ENCODE measurements at places on chromosomes 7 and 10.
A peak's percentile ranks its signal among the peaks of the same experiment; 100 is the strongest.

DNA sequence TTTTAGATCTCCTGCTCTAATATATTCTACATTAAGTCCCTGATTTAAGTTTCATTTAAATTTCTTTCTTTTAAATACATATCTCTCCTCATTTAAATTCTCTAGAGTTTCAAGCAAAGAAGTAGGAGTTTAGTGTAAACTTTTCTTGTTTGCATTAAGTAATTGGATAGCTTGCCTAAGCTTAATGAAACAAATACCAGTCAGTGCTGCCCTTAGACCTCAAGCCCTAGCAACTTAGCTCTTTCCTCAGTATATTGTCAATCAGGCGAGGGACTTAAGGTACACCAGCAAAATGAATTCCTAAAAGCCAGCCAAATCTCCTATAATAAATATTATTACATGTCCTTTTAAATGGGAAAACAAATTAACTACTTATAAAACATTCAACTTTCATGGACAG is 101.5 kb downstream of the CHCHD3 start:
- DNase-seq = no peak

- no peak for DNase-seq
These were observed 100.9 kb upstream of the YAE1 start for GRCh38 chr7:39465055-39465929.

DNA sequence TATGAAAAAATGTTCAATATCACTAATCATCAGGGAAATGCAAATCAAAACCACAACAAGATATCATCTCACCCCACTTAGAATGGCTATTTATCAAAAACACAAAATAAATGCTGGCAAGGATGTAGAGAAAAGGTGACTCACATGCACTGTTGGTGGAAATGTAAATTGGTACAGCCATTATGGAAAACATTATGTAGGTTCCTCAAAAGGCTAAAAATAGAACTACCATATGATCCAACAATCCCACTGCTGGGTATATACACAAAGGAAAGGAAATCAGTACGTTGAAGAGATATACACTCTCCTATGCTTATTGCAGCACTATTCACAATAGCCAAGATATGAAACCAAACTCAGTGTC is 50.2 kb downstream of the CDK1 start:
- no peak for DNase-seq

DNA sequence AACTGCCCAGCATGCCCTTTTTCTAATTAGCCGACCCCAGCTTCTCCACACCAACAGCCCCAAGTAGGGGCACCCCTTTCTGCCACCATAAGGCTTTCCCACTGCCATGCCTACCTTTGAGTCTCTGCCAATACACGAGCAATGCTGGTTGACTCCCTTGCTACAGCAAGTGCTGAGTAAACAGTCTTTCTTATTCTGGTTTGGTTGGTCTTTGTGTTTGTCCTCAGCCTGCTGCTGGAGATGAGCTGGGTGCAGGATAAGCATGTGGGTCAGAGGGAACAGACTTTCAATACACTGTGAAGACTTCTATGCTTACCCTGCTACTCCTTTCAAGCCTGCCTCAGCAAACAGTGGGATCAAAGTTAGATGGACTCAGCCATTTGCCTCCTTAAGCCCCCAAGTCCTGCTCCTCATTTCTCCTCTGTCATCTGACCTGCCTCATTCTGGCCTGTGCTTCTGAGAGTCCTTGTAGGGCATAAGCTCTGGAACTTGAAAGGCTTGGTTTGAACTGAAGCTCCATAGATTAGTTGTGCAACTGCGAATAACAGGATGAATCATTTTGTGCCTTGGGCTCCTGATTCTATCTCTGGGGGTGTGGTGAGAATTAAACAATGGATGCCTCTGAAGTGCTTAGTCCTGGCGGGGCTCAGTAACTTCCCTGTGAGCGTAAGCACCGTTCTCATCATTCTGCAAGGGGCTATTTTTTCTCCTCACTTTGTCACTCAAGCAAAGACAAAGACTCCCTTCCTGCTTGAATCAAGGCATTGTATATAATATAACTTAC is 533.8 kb upstream of the DPP6 start:
- no peak for DNase-seq

- peak; percentile 64 for DNase-seq
These were observed 61.7 kb downstream of the PWWP2B start for GRCh38 chr10:132458586-132459300.

DNA sequence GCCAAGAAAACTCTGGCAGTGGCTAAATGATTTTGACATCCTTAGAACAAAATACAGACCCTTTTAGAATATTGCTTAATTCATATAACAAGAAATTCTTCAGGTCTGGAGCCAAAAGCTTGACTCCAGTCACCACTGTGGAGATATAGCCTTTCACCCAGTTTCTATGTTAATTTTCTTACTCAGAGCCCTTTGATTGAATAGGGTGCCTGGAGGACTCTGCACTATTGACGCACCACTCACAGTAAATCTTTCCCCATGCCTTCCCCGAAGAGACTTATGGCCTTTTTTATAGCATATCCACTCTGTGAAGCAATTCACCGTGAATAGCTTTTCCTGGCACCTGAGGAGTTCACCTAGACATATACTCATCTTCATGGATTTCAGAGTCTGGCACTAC is 613.8 kb downstream of the ZWINT start:
- DNase-seq = no peak

DNA sequence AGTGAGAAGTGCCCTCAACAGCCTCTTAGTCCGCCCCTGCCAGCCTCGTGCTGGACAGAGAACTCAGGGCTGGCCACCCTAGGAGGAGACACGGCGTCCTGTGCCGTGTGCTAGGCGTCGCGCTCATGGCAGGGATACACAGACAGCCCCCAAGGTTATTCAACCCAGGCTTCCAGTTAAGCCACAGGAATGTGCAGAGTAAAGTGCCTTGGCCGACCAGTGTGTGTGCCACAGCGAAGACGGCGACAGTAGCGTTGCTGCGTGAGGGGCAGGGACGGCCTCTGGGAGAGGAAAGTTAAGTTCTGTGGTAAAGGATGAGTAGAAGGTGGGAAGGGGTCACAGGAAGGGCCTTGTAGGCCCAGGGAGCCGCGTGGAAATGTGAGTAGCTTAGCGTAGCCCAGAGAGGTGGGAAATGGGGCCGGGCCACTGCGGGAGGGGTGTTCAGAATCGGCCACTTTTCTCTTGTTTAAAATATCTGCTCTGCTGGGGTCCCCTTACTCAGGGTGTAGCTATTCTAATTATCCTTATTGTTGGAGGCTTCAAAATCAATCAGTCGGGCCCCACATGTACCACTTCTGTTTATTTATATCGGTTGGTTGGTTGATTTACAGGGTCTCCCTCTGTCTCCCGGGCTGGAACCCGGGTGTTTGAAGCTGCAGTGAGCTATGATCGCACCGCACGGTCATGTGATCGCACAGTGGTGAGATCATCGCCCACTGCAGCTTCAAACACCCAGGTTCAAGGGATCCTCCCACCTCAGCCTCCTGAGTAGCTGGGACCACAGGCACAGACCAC is 24.5 kb downstream of the TMEM120A start:
- no peak for DNase-seq

- DNase-seq = no peak
These were observed 58.2 kb upstream of the ICA1 start for GRCh38 chr7:8320174-8320573.

DNA sequence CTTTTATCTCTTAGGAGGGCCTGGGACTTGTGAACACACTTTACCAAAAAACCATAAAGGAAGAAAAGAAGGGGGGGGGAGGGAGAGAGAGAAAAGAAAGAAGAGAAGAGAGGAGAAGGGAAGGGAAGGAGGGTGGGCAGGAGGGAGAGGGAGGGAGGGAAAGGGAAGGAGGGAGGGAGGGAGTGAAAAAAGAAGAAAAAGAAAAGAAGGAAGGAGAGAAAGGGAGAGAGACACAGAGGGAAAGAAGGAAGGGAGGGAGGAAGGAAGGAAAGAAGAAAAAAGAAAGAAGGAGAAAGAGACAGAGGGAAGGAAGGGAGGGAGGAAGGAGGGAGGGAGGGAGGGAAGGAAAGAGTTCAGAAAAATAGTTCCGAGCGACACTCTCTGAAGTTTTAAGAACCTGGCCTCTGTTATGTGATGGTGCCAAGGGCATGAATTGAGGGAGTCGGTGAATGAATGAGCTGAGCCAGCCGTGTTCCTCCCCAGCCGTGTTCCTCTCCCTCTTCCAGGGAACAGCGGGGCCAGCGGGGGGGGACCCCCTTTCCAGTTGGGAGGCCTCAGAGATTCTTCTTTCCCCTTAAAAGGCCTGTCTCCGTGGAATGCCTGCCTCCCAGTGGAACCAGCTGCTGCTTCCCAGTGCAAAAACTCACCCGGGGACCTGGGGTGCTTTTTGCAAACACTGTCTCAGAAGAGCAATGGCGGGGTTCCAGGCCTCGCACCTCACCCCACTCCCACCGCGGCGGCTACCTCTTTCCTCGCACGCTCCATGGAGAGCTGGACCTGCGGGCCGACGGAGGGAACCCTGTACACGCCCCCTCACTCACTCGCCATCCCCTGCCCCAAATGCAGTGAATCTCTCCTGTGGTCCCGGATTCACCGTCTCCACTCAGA is 84.1 kb downstream of the FOXL3 start:
- no peak for DNase-seq

- DNase-seq = no peak
These were observed 413.4 kb upstream of the MKI67 start for GRCh38 chr10:128539510-128540127.

DNA sequence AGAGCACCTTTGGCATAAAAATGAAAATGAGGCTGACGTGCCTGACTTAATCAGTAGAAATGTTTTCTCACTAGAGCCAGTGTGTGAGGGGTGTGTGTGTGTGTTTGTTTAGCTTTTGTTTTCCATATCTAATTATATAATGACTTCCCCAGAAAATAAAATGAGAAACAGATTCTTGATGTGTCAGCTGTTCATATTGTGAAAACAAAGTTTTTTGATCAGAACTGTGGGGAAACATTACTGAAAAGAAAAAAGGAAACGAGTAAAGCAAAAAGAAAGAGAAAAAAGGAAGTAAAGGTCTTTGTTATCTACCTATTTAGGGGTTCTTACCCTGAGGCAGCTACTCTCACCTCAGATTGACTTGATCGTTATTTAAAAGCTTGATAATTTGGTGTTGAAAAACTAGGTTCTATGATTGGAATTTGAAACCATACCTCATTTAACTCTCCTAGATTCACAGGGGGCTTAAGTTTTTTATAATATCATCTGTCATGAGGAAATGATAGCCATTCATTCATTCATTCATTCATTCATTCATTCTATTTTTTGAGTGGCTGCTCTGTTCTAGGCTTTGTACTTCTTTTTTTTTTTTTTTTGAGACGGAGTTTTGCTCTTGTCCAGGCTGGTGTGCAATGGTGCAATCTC is 58.0 kb downstream of the CREM start:
- DNase-seq = no peak

DNA sequence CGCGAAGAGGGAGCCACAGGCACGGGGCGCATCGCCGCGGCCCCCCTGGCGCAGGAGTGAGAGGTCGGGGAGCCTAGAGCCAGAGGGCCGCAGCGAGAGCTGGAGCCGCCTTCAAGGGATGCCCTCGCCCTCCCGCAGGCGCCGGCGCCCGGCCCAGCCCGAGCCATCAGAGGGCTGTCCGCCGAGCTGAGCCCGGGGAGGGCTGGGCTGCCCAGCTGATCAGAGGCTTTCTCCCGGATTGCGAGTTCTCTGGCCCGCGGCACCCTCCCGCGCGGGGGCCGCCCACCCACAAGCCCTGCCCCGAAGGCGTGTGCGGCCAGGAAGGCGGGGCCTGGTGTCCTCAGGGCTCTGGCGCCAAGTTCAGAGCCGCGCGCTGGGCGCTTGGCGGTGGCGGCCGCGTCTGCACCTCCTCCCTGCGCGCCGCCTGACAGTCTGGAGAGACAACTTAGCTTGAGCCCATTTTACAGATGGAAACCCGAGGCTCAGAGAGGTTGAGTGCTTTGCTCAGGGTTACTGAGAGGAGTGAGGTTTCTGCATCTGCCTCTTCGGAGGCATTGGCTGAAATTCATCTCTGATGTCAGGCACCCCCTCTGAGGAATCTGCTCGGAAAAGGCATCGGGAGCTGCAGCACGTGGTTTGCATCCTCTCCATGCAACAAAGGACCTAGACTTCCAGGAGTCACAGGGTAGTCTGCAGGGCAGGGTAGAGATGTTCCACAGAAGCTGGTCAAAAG is 3.8 kb upstream of the ANTXRL start:
- DNase-seq = no peak

DNA sequence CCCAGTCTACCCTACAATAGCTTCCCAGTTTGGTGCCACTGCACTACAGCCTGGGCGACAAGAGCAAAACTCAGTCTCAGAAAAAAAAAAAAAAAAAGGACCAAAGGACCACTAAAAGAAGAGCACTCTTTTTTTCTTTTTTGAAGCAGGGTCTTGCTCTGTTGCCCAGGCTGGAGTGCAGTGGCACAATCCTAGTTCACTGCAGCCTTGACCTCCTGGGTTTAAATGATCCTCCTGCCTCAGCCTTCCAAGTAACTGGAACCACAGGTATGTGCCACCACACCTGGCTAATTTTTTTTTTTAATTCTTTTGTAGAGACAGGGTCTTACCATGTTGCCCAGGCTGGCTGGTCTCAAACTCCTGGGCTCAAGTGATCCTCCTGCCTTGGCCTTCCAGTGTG is 14.0 kb downstream of the PLAU start:
- DNase-seq = no peak

GRCh38 chr7:24968165-24968564 is 11.8 kb downstream of the OSBPL3 start:
- DNase-seq = no peak

- no peak for DNase-seq
These were observed 3.8 kb upstream of the DDX50 start for GRCh38 chr10:68897336-68897741.

- no peak for DNase-seq
These were observed 235.5 kb downstream of the CCSER2 start for GRCh38 chr10:84563868-84564267.

- DNase-seq = no peak
These were observed 466.1 kb downstream of the PARD3 start for GRCh38 chr10:34348917-34349485.

- no peak for DNase-seq
These were observed 287.9 kb upstream of the KLF14 start for GRCh38 chr7:131021902-131022301.

DNA sequence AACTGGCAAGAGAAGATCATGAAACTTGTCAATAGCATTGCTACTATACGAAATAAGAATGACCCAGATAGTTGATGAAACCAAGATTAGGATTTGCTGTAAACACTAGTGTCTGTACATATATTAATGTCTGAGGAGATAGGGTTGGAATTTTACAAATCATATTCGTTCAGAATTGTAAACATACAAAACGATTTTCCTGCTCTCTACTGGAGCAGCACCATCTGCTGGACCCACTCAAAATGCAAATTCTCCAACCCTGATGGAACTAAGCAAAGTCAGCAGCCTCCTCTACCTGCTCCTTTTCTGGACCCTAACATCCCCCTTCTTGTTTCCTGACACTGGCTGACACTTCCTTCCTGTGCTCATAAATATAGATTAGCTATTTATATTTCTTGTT is 29.4 kb upstream of the SGMS1 start:
- no peak for DNase-seq

DNA sequence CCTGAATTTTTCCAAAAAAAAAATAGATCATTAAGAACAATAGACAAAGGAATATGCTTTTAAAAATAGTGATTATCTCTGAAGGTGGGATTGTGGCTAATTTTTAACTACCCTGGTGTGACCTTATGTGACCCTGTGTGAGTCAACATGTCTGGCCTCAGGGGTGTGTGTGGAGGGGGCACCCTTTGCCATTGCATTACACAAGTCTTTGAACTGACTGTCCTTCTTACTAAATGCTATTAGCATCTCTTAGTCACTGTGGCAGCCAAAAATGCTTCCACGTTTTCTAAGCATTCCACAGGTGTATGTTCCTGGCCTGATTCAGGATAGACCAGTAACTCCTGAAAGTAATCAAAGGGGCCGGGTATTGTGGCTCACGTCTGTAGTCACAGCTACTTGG is 175.4 kb downstream of the MGMT start:
- DNase-seq = no peak

GRCh38 chr10:3625959-3626751 is 158.9 kb downstream of the KLF6 start:
- no peak for DNase-seq

Data from stimulated activated CD4-positive, alpha-beta T cell treated with anti-CD3 and anti-CD28 coated beads, Interleukin-1b, Interleukin-23, amount 100 ng/mL, for 1 hour (primary cell).